ENCODE measurements at places on chromosomes 6 and 20.

DNA sequence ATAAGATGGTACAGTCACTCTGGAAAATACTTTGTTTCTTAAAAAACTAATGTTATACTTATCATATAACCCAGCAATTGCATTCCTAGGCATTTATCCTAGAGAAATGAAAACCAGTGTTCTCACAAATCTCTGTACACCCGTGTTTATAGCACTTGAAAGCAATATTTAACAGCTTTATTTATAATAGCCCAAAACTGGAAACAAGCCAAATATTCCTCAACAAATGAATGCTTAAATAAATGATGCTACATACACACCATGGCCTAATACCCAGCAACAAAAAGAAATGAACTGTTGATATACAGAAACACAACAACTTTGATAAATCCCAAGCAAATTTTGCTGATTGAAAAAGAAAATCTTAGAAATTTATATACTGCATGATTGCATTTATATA is 51.3 kb downstream of the GFRA4 start:
- no peak for DNase-seq

GRCh38 chr6:139586273-139586672 is 211.8 kb upstream of the CITED2 start:
- DNase-seq, result no peak

GRCh38 chr6:87806635-87807034 is 104.6 kb upstream of the AKIRIN2 start:
- no peak for DNase-seq

DNA sequence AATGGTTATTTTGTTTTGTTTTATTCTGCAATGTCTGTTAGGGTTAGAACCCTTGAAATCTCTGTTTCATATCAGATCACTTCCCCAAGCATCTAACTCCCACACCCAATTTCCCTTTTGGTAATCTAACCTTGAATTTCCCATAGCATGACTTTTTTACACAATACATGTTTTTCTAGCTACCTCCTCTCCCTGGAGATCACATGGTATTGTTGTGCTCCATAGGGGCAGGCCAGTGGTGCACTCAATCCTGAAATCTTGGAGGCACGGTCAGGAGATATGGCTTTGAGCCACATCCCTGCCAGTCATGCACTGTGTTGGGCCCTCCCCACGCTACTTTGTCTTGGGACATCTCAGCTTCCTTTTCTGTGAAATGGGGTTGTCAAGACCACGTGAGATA is 36.7 kb upstream of the NNAT start:
- DNase-seq, result no peak

GRCh38 chr6:41464019-41464418 is 82.2 kb upstream of the FOXP4 start:
- DNase-seq, result no peak

DNA sequence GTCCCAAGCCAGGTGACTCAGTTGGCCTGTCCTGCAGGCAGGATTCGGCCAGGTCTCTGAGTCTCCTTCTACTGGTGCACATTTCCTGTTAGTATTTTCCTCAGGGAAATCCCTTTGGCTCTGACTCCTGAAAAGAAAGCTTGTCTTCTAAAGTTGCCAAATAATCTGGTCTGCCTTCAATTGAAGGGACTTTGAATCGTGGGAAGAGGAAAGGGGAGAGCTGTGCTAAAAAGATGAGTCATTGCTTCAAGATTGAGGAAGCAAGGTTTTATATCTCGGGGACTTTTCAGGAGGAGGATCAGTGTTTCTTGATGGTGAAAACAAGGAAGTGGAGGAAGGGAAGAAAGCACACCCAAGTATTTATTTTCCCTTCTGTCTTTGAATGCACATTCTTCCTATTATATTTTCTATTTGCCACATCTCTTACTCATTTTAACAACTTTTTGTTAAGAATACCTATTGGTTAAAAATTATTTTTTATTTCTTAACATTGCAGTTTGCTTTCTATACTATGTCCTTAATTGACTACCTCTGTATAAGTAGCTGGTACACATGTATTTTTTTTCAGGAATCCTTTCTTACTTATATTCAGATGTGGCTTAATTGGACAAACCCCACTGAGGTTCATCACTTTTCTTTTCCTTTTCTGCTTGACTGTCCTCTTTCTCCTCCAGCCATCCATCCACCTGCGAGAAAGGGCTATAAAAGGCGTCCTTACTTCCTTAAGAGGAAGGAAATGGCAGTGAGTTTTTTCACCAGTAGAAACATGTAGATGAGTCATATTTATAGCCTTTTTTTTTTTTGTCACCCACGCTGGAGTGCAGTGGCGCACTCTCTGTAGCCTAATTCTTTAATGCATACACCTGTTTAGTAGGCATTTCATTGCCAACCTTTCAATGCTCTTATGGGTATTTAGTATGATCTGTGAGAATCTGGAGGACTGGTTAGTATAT is 15.0 kb upstream of the IFNGR1 start:
- peak; percentile 18 for DNase-seq

GRCh38 chr6:70592391-70593117 is 25.8 kb downstream of the SDHAF4 start:
- no peak for DNase-seq

- DNase-seq, result no peak
Observed at GRCh38 chr6:63121166-63121565, 90.1 kb upstream of the FKBP1C start.

DNA sequence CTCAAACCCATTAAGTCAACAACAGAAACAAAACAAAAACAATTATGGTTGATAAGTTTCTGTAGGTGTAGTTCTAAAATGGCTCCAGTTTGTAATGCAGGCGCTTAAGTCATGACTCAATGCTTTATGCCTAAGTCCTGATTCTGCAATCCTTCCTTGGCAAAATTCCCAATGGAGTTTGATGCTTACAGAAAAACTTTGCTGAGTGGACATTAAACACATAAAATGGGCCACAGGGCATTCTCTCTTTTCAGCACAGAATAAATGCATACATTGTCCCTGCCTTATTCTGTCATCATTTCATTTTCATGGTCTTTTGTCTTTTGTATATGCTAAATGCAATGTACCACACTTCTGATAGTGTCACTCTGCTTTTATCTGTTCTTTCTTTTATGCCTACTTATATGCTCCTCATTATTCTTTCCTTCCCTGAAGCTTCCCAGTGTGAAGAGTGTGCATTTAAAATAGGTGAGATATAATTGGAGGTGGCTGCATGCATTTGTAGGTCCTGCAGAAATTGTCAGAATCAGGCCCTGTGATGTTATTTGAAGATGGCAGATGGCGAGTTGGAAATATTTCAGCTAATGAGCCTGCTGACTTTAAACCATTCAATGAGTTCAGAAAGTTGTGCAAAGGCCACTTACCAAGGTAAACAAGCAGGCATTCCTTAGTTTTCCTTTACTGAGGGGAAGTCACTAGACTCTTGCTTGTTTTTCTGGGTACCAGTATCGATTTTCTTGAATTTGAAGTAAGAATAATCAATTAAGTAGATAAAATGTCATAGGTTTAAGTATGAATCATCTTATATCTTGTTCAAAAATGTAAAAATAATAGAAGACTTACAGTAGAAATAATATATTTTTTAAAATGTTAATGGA is 313.1 kb downstream of the TRDN start:
- no peak for DNase-seq

GRCh38 chr6:43972179-43972912 is 154.9 kb downstream of the MRPL14 start:
- DNase-seq, result no peak

DNA sequence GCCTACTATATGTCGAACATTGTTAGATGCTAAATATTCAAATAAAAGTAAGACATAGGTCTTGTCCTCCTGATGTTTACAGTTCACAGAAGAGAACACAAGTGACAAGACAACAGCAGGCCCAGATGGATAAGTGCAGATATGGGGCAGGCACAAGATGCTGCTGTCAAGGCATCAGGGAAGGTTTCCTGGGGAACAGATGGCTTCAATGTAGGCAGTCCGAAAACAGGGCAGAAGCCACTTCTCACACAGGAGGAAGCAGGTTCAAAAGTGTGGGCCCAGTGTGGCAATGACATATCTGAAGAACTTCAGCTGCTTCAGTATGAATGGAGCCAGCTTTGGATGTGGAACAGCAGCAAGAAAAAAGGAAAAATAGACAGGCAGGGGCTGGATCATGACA is 32.5 kb downstream of the HLA-DPB1 start:
- DNase-seq, result no peak

GRCh38 chr6:5481033-5481432 is 219.7 kb downstream of the FARS2 start:
- no peak for DNase-seq

GRCh38 chr20:42276718-42277602 is 658.8 kb upstream of the CHD6 start:
- DNase-seq, result no peak

- peak; percentile 28 for DNase-seq
Observed at GRCh38 chr6:37643851-37644672, 53.6 kb downstream of the MDGA1 start.

GRCh38 chr20:2132461-2132901 is 30.9 kb downstream of the STK35 start:
- DNase-seq, result no peak
